ENCODE measurements at places on chromosomes 13 and 19. TPM values are rescaled to one million over a fixed set of nuclear protein-coding genes. Genes with fewer than 3 reads are reported as not detected.

Gene COMP
- under 0.01 TPM for total RNA-seq

Gene FAM83E
- 0.32 TPM for total RNA-seq

Gene IGFL1
- not detected for total RNA-seq

Gene CEACAM19
- total RNA-seq, result 2.6 TPM

Gene WDR88
- total RNA-seq, result not detected

Gene CDC42EP5
- 29.0 TPM for total RNA-seq

Gene C1QTNF9
- not detected for total RNA-seq

Gene INSR
- 10.3 TPM for total RNA-seq

Gene POU4F1
- total RNA-seq, result not detected

Gene ACTL9
- total RNA-seq, result not detected

Gene ZNF264
- total RNA-seq, result 25.8 TPM

Gene ZC3H4
- total RNA-seq, result 16.8 TPM

Gene COLGALT1
- 119 TPM for total RNA-seq

Gene ZNF99
- not detected for total RNA-seq

Gene CGB5
- not detected for total RNA-seq

Gene ZNF66
- total RNA-seq, result 1.7 TPM

Gene PCDH20
- total RNA-seq, result under 0.01 TPM

Gene FCER2
- not detected for total RNA-seq

Gene LPAR2
- total RNA-seq, result 0.97 TPM

Gene ZNF724
- 6.8 TPM for total RNA-seq

Gene C19orf81
- total RNA-seq, result not detected
